Hepatocyte (in vitro differentiated cells): ENCODE measurements at places on chromosomes 7 and 10. TPM values are rescaled to one million over a fixed set of nuclear protein-coding genes. Genes with fewer than 3 reads are reported as not detected.

DNA sequence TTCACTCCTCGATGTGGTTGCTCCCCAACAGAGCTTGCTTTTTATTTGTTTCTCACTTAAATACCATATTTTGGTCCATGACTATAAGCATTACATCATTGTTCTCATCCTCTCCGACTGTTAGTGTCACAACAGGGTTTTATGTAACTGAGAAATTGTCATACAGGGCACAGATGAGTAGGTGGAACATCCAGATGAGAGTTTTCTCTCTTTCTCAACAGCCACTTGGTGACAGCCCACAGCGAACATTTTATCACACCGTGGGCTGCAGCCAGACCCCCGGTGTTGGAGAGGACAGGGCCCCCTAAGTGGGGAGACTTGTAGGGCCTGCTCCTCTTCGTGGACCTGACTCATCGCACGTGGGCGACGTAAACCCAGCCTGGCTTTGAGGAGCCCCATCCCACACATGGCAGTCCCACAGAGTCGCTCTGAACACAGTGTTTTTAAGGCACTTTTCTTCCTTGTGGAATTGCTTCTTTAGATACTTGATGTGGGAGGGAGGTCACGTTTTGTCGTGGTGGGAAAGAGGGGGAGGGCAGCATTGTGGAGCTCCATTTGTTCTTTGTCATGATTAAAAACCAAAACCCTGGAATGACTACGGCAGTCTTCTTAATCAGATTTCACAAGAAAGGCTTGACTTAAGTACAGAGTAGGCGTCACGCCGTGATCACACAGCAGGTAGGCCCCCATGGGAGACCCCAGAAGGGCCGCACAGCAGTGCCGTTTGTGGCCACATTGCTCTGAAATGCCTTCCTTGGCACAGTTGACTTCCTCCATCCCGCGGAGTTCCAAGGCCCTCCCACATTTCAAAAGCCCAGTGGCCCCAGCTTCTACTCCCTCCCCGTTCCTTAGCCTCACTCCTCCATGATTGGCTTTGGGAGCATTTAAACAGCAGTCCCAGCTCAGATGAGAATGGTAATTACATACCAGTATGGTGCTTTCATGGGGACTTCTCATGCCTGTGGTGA is 220.6 kb downstream of the CCDC3 start:
- H3K4me1 ChIP-seq, result peaks cover 8% of the 10 kb centered on the region
- no peaks in the 10 kb centered on the region for H3K36me3 ChIP-seq
- no peak overlapping the region for H3K4me3 ChIP-seq
- no peaks in the 10 kb centered on the region for H3K27me3 ChIP-seq

DNA sequence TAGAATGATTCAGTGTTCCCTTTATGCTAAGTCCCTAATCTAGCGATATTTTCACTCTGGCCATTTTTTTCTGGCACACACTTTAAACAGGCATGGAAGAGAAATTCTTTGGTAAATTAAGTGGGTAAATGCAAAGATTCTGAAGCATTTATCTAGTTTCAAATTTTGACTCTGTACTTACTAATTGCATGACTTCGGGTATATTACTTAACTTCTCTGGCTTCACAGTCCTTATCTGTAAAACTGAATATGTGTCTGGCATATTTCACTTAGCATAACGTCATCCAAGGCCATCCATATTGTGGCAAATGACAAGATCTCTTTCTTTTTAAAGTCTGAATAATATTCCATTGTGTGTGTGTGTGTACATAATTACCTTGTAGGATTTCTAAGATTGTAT is 114.5 kb downstream of the MBL2 start:
- DNase-seq, result no peak
- H3K36me3 ChIP-seq, result no peaks in the 10 kb centered on the region
- no peak overlapping the region for H3K4me3 ChIP-seq
- H3K4me1 ChIP-seq, result peaks cover 4% of the 10 kb centered on the region
- H3K27ac ChIP-seq, result no peak overlapping the region
- H3K27me3 ChIP-seq, result no peaks in the 10 kb centered on the region

TMEM184A gene
- total RNA-seq, result 14.5 and 23.4 TPM in 2 replicates

- H3K4me1 ChIP-seq, result peaks cover 11% of the 10 kb centered on the region
- H3K27ac ChIP-seq, result peak overlapping the region; percentile 4
- no peak overlapping the region for H3K4me3 ChIP-seq
- DNase-seq, result peak; percentile 43
- H3K27me3 ChIP-seq, result no peaks in the 10 kb centered on the region
These were observed 3.3 kb downstream of the MAPK8 start for GRCh38 chr10:48309711-48310226.

DNA sequence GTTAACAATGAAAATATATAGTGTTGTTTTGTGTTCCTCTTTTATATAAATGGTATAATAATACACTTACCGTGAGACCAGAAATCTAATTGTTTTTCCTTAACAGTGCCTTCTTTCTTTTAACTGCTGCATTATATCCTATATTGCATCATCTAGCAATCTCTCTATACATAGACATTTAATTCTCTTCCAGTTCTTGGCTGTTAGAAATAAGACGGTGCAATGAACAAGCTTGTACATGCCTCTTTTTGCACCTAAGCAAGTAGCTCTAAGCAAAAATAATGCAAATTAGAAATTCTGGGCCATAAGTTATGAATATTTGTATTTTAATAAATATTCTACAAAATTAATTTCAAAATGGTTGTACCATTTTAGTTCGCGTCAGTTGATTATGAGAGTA is 55.9 kb upstream of the AHR start:
- H3K27me3 ChIP-seq, result no peaks in the 10 kb centered on the region
- no peaks in the 10 kb centered on the region for H3K36me3 ChIP-seq
- no peaks in the 10 kb centered on the region for H3K4me1 ChIP-seq
- H3K4me3 ChIP-seq, result no peak overlapping the region
